Activated CD4-positive, alpha-beta T cell treated with anti-CD3 and anti-CD28 coated beads for 1 hour (primary cell): ENCODE measurements at places on chromosomes 6 and 20.

GRCh38 chr6:120556491-120556890 is 777.8 kb downstream of the TBC1D32 start:
- DNase-seq, result no peak

GRCh38 chr20:58889798-58890517 is 37.4 kb downstream of the GNAS start:
- DNase-seq, result no peak

DNA sequence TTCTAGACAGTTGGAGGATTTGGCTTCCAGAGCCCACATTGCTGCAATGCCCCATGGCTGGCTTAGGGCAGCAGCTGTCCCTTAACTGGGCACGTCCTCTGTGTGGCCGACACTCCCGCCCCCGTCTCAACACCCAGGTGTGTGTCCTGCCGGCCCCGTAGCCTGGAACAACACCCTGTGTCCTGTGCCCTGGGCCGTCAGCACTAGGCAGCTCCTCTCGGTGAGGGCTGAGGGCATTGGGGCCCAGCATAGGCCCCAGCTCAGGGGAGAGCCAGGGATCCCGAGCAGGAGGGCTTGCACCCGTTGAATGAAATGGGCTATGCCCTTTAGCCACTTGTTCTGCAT is 121.0 kb downstream of the CDH4 start:
- DNase-seq, result no peak

DNA sequence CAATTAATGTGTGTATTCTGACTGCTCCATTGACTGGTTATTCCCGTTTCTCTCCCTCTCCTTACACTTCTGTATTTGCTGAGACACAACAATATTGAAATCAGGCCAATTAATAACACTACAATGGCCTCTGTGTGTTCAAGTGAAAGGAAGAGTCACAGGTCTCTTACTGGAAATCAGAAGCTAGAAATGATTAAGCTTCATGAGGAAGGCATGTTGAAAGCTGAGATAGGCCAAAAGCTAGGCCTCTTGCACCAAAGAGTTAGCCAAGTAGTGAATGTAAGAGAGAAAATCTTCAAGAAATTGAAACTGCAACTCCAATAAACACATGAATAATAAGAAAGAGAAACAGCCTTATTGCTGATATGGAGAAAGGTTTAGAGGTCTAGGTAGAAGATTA is 489.5 kb upstream of the CITED2 start:
- no peak for DNase-seq

- no peak for DNase-seq
These were observed 274.9 kb downstream of the UTRN start for GRCh38 chr6:144559865-144560593.

- DNase-seq, result no peak
These were observed 44.6 kb downstream of the RIN2 start for GRCh38 chr20:19802492-19803158.
